Stimulated activated CD4-positive, alpha-beta T cell treated with anti-CD3 and anti-CD28 coated beads, TNF-alpha, amount 100 ng/mL, for 48 hours (primary cell): ENCODE measurements at places on chromosomes 1 and 21.

DNA sequence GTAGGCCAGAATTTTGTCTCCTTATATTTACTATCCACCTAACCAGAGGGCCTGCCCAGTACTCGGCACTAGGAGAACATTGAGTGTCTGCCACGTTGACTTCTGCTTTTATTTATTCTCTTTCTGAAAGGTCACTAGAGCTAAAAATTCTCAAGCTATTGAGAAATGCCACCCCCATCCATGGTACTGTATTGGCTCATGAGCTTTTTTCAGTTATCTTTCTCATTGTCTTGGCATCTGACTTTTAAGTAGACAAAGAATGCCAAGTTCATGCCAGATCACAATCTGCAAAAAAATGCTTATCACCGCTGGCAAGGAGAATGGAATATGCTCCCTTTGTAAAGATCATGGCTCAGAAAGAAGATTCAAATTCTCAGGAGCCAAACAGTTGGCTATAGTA is 49.8 kb upstream of the MROH9 start:
- DNase-seq: no peak

DNA sequence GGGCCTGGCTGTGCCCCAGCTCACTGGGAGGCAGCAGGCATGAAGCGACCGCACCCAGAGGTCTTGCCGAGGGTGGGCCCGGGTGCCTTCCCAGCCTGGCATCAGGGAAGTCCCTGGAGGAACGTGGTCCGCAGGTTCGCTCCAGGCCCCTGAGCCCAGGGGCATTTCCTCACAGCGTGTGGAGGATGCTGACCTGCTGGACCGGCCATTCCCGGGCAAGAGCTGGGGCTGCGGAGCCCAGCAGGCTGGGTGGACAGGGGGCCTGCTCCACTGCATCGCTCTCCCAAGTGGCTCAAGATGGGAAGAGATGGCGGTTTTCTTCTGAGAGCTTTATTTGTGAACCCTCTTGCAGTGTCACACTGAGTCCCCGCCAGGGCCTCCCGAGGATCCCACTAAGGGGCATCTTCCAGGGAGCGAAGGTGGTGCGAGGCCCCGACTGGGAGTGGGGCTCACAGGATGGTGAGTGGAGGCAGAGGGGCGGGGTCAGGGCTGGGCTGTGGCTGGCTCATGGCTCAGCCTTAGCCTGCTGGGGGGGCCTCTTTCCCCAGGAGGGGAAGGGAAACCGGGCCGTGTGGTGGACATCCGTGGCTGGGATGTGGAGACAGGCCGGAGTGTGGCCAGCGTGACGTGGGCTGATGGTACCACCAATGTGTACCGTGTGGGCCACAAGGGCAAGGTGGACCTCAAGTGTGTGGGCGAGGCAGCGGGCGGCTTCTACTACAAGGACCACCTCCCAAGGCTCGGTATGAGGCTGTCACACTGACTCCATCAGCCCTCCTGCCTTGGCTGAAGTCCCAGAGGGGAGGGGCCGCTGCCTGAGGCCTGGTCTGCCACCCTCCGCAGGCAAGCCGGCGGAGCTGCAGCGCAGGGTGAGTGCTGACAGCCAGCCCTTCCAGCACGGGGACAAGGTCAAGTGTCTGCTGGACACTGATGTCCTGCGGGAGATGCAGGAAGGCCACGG is 7.2 kb upstream of the MMP23B start:
- no peak for DNase-seq

- DNase-seq: no peak
Observed at GRCh38 chr1:203204756-203205155, 18.3 kb upstream of the CHI3L1 start.

DNA sequence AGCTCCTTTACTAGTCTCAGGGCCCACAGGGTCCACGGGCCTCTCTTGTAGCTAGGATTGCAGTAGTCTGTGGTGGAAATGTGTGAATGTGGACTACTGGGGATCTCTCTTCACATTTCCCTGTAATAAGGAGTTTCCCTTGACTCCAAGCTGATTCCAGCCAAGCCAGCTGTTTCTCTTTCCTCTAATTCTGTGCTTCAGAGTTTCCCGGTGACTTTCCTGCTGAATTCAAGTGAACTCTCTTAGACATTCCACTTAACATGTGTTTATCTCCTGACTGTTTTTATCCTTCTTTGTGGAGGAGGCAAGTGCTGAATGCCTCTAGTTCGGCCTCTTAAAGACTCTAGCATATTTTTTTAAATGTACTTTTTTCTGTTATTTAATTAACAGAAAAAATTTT is 354.0 kb upstream of the RGS18 start:
- no peak for DNase-seq

DNA sequence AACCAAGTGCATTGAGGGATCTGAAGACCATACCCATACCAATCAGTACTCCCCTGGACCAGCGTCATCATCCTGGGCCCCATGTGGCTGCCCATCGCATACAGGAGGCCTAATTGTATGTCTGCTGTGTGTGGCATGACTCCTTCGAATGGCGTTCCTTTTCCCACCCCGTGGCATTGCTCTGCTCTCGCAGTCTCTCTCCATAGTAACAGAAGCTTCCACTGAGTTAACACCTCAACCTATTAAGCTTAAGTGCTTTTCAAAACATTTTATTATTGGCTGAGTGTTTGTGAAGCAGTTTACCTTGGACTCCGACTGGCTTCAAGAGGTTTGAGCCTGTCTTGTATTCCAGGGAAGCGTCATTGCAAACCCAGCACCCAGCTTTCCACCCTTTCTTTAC is 187.1 kb upstream of the LMO4 start:
- no peak for DNase-seq

DNA sequence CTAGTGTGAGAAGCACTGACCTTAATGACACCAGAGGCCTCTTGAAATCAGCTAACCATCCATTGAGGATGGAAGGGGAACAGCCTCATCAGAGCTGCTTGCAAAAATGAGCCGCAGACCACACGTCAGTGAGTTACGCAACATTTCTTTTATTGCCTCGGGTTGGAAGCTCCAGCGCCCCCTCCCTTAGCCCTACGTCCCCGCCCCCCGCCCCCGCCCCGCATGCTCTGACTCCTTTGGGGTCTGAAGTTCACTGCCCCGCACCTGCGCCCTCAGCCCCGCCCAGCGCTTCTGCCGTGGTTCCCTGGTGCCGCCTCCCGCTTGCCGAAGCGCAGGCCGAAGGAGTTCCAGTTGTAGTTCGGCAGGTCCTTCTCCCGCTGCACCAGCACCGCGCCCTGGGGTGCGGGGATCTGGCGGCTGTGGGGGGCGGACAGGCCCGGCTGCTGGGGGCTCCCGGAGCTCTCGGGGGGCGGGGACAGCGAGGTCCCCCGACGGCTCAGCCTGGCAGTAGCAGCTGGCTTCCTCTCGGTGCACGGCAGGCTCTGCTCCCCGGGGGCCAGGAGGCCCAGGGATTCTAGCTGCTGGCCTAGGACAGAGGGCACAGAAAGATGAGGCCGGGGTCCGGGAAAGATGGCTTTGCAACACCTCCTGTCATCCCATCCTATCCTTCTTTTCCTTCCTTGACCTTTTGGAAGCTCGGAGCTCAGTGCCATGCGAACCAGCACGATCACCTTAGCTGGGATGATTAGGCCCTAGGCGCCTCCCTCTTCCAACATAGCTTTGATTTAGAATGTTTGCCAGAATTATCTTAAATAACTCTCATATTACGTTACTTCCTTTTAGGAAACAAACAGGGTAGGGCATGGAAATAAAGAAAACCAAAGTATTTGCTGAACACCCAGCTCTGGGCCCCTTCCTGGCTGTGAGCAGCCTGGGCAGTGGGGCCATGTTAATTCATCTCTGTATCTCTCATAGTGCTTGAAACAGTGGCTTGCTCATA is 5.8 kb downstream of the KISS1 start:
- no peak for DNase-seq

DNA sequence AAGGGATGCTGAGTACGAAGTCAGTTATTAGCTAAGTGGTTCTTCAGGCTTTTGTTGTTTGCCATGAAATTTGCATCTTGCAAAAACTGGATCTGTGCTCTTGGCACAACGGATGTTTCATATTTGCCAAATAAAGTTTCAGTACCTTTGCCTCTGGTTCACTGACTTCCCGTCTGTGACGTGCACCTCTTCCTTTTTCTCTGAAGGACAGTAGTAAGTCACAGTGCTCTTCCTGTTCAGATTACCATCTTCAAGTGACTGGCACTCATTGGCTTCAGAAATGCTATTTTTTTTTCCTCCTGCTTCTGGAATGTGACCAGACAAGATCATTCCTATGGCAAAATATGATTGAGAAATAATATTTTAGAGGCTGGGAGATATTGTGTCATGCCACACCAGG is 75.9 kb upstream of the GREM2 start:
- DNase-seq: no peak

DNA sequence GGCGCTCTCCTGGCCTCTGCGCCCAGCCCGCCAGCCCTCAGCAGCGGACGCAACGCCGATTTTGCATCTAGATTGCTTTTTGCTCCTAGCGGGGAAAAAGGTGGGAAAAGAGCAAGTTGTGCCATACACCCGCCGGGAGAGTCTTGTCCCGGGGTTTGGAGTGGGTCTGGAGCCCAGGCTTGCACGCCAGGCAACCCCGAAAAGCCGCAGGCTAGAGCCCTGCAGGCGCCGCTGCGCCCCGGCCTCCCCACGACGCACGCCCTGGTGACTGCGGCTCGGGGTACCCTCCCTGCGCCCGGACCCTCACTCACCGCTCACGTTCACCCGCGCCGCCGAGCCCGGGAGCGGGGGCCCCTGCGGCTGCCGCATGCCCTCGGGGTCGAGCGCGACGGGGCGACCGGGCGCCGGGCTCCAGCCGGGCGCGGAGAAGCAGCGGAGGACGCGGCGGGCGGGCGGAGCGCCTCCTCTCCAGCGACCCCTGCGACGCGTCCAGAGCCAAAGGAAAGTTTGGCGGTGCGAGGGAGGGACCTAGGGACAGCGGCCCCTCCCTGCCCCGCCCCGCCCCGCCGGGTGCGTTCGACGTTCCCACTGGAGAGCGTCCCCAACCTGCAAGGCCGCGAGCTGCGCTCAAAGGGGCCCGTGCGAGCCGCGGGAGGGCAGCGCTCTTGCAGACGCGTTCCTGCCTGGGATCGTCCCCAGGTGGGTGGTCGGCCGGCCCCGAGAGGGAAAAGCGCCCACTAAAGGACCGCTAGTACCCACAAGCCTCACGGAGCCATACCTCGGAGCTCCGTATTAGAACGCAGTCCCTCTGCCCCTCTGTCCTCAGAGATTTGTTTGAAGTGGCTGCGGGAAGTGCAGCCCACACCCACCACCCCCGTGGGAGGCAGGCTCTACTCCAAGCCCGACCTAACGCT is at the start of gene LPAR3:
Gene LPAR3, minus strand, starts transcription at position 502 of the 914 bp plus-strand sequence. CDS start 27,086 bp downstream, outside the sequence.
- no peak for DNase-seq

DNA sequence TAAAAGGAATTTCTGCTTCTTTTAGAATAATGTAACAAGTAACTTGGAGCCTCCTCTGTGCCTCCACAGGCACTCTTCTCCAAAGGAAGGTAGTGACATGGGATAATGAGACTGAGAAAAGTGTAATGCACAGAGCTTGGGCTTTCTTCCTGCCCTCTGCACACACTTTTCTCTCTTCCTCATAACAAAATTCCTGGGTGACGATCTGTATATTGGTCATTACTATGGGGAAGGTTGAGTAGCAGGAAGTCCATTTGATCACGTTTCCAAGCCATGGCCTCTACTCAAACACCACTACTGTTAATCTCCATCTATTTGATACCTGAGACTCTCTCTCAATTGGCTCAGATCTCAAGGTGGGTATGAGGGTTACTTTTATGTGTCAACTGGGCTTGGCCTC is 113.9 kb downstream of the GRIK1 start:
- no peak for DNase-seq

DNA sequence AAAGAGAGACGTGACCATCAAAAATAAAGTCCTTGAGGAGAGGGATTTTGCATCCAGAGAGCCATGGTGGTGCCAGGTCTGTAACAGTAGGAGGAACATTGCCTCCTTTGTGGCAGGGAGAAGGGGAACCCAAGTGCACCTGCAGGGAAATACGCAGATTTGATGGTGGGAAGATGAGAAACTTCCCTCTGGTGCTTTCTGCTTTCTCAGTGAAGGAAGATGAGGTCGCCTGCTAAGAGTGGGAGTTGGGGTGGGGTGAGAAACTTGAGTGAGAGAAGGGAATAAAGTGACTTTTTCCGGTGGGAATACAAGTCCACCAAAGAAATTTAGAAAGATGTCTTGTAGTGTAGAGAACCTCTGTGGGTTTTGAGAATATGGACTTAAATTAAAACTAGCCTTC is 9.1 kb downstream of the PLA2G4A start:
- no peak for DNase-seq

DNA sequence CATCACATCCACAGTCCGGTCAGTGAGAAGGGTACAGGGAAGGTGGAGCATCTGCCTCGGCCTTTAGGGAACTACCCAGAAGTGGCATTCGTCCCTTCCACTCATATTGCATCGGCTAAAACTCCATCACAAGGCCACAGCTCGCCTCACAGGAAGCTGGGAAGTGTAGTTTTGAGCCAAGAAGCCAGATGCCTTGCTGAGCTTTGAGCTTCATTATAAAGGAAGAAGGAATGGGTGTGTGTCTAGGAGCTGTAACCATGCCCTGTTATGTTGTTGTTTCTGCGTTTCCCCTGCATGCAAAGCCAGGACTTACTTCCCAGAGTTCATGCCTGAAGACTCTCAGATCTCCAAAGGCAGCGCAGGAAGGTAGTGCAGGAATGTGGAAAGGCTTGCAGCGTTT is 61.1 kb downstream of the OPTC start:
- no peak for DNase-seq

DNA sequence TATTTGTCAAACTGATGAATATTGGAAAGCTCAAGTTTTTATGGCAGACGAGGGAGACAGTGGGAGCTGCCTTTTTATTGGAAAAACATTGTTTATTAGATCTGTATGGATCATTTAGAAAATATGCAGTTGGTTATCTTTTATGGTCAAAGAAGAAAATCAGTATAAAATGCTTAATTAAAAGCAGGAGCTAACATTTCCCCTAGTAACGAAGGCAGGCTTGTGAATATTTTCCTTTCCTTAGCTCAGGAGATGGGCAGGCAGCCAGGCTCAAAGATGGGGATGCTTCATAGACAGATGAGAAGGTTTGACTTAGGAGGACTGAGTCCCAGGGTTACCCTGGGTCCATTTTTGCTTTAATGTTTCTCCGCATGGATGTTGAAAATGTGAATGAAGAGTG is 26.0 kb downstream of the ROR1 start:
- no peak for DNase-seq

- no peak for DNase-seq
Observed at GRCh38 chr1:176032040-176032645, 174.9 kb downstream of the COP1 start.

- DNase-seq: no peak
Observed at GRCh38 chr1:94048413-94049164, 72.4 kb downstream of the ABCA4 start.
